ENCODE measurements at places on chromosomes 12 and 14.

DNA sequence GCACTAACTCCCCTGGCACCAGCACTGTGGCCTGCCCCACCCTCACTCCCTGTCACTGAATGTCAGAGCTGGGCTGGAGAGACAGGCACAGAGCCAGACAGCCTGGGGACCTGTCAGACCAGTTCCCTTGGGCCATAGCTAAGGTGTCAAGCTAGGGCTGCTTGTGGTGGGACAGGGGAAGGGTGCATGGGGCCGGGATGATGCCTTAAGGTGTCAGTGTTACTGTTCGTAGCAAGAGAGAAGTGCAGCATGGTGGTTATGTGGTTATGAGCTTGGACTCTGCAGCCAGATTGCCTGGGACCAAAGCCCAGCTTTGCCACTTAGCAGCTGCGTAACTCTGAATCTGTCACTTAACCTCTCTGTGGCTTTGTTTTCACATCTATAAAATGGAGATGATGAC lies 3.8 kb downstream of the RAPGEF3 start:
- DNase-seq, result no peak

DNA sequence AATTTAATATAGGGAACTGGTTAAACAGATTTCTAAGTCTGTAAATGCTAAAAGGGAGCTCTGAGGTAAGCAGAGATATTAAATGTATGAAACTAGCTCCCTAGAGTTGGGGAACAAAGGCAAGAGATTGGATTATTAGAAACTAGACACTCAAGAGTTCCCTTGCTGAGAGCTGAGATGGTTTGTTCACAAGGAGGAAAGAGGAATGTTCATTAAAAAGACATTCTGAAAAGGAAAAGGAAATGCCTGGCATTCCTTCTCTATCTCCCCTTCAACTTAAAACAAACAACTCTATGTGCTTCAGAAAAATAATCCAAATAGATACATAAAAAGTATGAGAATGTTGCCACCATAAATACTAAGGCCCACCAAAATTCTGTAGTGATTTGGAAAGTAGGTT lies 73.7 kb downstream of the GALNT4 start:
- peak; percentile 69 for DNase-seq

GRCh38 chr14:73457924-73458182 lies 493 bp downstream of the NUMB start:
- peak; percentile 59 for DNase-seq

GRCh38 chr12:89040146-89040964 lies 311.9 kb downstream of the DUSP6 start:
- DNase-seq, result no peak

DNA sequence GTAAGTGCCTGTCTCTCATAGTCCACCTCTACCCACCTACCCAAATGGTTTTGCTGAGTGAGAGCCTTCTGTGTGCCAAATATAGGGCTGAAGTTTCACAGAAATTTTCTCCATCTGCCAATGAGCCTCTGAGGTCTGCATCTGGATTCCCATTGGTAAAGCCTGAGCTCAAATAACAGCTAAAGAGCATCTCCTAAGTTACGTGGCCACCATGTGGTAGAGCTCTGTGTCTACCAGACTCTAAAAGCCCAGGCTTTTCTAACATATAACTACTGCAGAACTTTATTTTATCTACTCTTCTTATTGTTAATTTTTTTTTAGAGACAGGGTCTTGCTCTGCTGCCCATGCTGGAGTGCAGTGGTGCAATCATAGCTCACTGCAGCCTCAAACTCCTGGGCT lies 16.0 kb downstream of the AMDHD1 start:
- no peak for DNase-seq

DNA sequence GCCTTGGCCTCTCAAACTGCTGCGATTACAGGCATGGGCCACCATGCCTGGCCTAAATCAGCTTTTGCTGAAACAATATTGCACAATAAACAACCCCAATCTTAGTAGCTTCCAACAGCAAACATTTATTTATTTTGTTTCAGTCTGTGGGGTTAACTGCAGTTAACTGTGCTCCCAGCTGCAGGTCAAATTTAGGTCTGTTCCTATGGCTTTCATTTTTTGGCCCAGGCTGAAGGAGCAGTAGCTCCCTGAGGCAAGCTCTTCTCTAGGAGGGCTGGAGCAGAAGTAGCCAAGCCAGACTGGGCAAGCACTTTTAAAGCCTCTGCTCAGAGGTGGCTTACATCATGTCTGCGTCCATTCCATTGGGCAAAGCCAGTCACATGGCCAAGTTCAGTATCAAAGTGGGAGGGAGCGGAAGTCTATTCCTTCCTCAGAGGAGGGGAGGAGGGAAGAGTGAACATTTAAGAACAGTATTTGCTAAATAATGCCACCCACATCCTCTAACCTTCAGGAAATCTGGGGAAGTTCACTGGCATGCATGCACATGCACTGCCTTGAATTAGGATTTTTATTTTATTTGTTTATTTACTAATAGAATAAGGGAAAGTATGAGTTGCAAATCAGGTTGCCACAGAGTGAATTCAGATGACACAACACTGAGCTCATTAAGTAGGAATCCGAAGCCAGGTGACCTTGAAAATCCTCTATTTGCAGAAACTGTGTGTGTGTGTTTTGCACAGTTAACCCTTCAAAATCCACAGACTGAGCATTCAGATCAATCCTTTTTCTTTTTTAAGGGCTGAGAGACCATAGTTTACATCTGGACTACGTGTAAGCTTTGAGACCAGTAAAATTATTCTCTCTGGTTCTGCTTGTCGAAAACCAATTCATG lies 122.0 kb upstream of the SEL1L start:
- no peak for DNase-seq

DNA sequence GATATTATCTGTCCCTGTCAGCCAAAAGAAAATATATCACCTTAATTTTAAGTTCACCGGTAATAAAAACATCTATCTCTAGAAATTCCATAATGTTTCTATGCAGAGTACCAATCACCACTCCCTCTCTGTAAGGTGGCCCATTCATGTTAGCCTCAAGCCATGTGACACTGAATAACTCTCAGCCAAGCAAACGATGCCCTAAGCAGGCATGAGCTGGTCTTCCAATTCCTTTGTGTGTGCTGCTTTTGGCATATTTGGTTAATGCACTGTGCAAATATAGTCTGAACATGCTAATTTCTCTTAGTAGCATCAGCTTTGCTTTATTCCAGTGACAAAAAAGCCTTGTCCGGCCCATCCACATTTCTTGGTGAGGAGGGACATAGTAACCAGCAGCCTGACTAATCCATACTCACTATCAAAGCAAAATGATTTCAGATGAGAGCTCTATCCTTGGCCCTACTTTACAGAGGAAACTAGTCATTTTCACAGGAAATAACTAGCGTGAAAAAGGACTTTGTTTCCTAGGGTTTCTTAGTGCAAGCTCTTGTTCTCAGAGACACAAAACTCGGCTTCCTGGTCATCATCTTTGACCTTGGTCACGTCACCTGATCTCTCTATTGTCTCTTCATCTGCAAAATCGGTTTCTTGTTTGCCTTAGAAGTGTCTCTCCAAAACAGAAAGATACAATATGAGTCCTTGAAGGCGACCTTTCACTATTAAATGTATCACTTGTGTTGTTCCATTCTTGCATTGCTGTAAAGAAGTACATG lies 59.2 kb upstream of the RTRAF start:
- DNase-seq, result no peak
